Tibial nerve (tissue), 4 donors: ENCODE measurements at places on chromosomes 12 and 14. TPM values are rescaled to one million over a fixed set of nuclear protein-coding genes. Genes with fewer than 3 reads are reported as not detected.

GRCh38 chr12:67752226-67752732 lies 103.7 kb downstream of the DYRK2 start:
- DNase-seq = no peak

DNA sequence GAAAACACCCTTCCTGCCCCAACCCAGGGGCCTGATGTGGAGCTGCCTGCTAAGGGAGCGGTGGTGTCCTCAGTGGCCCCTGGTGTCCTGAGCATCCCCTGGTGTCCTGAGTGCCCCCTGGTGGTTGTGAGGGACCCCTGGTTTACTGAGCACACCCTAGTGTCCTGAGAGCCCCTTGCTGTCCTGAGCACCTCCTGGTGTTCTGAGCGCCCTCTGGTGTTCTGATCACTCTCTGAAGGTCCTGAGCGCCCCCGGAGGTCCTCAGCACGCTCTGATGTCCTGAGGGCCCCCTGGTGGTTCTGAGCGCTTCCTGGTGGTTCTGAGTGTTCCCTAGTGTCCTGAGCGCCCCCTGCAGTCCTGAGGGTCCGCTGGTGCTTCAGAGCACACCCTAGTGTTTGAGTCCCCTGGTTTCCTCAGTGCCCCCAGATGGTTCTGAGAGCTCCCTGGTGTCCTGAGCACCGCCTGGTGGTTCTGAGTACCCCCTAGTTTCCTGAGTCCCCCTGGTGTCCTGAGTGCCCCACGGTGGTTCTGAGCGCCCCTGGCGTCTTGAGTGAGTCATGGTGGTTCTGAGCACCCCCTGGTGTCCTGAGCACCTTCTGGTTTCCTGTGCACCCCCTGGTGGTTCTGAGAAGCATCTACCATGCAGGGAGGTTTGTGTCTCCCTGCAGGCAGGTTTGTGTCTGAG lies 1004.2 kb downstream of the TMEM121 start:
- DNase-seq = no peak

- no peak for DNase-seq
Observed at GRCh38 chr14:73726025-73726961, 12.1 kb upstream of the PNMA1 start.

GRCh38 chr14:77086017-77086727 lies 11.9 kb upstream of the CIPC start:
- no peak for DNase-seq

GRCh38 chr14:85010186-85010585 lies 519.8 kb upstream of the FLRT2 start:
- no peak for DNase-seq

DNA sequence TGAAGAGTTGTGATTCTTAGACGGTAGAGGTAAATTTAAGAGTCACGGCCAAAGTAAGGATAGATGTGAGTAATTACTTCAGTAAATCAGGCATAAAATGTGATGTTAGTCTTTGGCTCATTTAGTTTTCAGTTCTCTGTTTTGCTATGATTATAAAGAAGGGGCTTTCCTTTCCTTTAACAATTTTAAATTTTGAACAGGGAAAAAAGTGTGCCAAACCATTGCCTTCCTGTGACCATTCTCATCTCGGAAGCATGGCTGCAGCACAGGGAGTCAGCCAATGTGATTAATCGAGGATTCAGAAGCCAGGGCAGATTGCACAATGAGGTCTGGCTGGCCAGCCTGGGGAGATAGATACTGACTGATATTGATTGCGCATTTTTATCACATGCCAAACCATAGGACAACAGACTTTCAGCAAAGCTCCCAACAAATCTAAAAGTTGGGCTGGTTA lies 480.2 kb upstream of the PRICKLE1 start:
- DNase-seq = no peak

GRCh38 chr14:35399083-35399937 lies 5.2 kb downstream of the NFKBIA start:
- no peak for DNase-seq

DNA sequence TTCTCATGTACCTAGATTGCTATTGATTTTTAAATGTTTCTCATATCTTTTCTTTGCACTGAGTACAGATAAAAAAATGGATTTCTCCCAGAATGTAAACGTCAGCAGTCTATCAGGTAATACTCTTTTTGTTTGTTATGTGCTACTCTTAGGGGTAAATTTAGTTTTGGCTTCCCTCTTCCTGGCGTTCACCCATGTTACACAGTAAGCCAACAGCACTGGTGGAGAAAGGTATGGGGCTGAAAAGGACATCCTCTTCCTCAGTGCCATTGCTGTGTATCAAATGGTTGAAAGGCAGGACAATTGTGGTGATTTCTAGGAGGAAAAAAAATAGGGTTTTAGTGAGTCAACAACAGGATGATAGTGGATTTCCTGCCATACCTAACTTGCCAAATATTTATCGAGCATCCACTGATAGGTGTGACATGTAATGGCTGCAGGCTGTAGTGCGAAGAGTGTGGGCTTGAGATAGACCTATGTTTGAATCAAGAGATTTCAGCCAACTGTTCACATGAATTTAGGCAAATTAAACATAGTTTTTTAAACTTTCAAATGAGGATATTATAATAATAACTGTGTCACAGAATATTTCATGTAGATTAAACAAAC lies 7.5 kb downstream of the KLRF2 start:
- DNase-seq = no peak

DNA sequence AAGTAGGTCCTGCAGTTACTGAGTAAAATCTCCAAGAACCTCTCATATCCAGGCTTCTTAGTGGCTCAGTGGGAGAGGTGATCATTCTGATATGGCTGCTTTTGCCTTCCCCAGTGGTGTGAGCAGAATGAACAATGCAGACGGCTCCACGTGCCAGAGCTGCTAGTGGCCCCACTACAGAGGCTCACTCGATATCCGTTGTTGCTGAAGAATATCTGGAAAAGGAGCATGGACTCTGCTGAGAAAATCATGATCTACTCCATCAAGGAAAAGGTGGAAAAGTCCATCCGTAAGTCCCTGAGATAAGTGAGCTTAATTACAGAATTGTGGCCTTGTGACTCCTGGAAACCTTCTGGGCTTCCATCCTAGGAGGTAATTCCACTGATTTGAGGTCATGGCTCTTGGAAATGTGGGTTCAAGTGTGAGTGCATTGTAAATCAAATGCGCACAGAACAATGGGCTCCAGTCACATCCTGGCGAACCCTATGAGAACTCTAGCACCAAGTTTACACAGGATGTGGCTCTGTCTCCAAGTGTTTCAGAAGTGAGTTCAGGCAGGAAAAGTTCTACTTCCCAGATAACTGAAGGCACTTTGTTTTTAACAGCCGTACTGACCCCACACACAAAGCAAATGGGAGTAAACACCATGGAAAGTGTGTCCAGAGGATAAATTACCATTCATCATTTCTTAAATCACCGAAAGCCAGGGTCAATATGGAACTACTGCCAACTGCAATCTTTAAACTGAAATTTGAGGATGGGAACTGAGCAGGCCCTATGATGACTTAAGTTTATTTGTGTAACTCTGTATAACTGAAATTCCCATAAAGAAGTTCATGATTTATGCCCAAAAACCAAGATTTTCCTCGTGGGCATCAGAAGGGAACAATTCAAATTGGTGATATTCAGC lies 51.4 kb downstream of the PLEKHG7 start:
- no peak for DNase-seq

Gene DMAC2L
- 19.4 TPM for total RNA-seq

Gene NFATC4
- total RNA-seq = 79.1 TPM

Gene PRPH
- not detected for total RNA-seq

Gene RTL1
- not detected for total RNA-seq

Gene ANKRD13A
- 42.0 TPM for total RNA-seq
